ENCODE measurements at places on chromosomes 11 and 22. TPM values are rescaled to one million over a fixed set of nuclear protein-coding genes. Genes with fewer than 3 reads are reported as not detected.

DNA sequence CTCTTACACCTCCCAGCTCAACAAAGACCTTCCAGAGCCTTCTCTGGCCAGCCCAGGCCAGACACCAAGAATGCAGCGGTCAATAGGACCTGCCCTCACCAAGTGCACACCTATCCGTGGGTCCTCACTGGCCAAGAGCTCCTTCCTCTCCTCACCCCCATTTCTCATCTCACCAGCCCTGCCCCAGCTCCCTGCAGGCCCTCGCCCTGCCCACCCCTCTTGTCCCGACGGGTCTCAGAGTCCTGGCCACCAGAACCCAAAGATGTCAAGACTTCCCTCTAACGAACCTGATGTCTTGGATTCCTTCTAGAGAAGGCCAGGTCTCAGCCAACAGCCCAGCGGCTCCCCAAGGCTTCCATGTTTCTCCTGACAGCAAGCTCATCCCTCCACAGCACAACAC is 43.6 kb downstream of the IGF2 start:
- no peak for DNase-seq

GRCh38 chr11:65810046-65810868 is 23.4 kb downstream of the OVOL1 start:
- DNase-seq: no peak

Gene CTSF
- 0.89 TPM for total RNA-seq

- no peak for DNase-seq
Observed at GRCh38 chr11:116114198-116114651, 610.0 kb upstream of the CADM1 start.

Gene MUC5AC
- under 0.01 TPM for total RNA-seq

Gene MLC1
- total RNA-seq: 0.38 TPM

Gene TREH
- not detected for total RNA-seq

- no peak for DNase-seq
Observed at GRCh38 chr11:93831343-93832127, 18.9 kb downstream of the VSTM5 start.

Gene SCGB1D2
- not detected for total RNA-seq
